Transverse colon (tissue), 4 donors: ENCODE measurements at places on chromosomes 4 and X.

GRCh38 chr4:163395758-163396157 lies 52.1 kb downstream of the NPY5R start:
- no peak for DNase-seq

DNA sequence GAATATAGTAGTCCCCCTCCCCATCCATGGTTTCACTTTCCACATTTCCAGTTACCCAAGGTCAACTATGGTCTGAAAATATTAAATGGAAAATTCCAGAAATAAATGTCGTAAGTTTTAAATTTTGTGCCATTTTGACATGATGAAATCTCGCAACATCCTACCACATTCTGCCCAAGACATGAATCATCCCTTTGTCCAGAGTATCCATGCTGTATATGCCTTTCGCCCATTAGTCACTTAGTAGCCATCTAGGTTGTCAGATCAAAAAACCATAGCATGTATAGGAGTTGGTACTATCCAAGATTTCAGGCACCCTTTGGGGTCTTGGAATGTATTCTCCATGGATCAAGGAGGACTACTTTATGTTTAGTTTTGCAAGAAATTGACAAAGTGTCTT lies 8.3 kb downstream of the PRRG1 start:
- DNase-seq = no peak

- peak; percentile 78 for DNase-seq
Measured at GRCh38 chr4:56272003-56272402, 115.3 kb downstream of the AASDH start.

GRCh38 chr4:10534820-10535219 lies 77.6 kb upstream of the ZNF518B start:
- DNase-seq = no peak
